Activated CD4-positive, alpha-beta T cell treated with anti-CD3 and anti-CD28 coated beads, Interleukin-10, Interleukin-2, amounts not matched to agents 100 ng/mL and 50 ng/mL, durations not matched to agents 16 hours and 8 hours (primary cell): ENCODE measurements at places on chromosomes 7 and 10.

- DNase-seq = no peak
These were observed 664.0 kb downstream of the XPNPEP1 start for GRCh38 chr10:109259293-109259692.

- DNase-seq = no peak
These were observed 42.3 kb downstream of the SVOPL start for GRCh38 chr7:138658889-138659288.

- DNase-seq = peak; percentile 65
These were observed 81.2 kb upstream of the PPIF start for GRCh38 chr10:79266084-79266483.

GRCh38 chr7:28142650-28143049 is 37.9 kb downstream of the JAZF1 start:
- no peak for DNase-seq

DNA sequence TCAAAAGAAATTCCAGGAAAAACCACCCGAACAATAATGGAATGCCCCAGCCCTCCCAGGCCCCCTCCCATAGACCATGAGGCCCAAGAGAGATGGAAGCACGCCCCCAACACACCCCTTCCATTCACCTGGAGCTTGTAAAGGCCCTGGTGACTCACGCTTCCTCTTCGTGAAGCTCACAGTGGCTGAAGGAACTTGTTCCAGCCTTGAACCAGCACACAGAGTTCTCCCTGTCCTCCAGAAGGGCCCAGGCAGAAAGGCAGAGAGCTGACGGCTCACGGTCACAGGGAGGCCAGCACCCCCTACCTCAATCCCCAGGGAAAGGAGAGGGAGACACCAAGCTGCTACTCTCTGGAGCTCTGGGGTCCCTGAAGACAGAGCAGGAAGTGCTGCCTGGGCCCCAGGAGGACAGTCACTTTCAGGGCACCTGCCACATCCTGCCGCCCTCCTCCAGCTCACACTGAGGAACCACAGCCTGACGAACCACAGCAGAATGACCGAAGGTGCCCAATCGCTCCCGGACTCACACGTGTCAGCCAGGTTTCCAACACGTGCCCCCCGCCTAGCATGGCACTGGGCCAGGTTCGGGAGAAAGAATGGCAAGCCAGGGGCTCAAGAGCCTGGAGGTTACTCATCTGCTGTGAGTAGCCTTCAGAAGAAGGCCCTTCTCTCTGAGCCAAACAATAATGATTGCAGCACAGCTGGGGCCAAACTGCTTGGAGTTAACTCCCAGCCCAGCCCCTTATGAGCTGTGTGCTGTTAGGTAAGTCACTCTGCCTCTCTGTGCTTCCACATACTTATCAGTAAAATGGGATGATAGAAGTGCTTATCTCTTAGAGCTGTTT is 52.8 kb downstream of the DLG5 start:
- peak; percentile 65 for DNase-seq

DNA sequence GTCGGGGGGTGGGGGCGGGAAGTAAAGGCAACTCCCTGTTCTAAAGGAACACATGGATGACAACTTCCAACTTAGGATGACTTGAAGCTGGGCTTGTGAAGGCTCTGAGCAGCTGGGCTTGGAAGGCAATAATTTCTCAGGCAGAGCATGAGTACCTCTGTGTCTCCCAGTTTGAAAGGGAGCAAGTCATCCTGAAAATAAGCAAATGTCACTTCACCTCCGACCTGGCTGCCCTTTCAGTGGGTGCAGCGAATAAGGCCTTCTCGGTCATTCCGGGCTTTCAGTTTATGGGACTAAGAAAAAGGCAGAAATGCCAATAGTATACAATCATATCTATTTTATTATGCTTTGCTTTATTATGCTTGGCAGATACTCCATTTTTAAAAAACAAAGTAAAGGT is 15.3 kb upstream of the ADAMTS14 start:
- DNase-seq = peak; percentile 11

DNA sequence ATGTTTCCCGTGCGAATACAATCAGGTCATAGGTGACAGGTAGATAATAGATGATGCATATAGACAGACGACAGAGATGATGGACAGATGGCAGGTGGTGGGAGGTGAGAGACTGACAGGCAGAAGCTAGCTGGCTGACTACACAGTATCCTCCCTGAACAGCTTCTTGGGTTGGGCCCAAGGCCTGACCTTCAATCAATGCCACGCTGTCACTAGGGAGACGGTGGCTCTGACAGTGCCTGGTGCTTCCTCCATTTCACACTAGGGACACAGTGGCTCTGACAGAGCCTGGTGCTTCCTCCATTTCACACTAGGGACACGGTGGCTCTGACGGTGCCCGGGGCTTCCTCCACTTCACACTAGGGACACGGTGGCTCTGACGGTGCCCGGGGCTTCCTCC is 200.1 kb downstream of the DIP2C start:
- no peak for DNase-seq

DNA sequence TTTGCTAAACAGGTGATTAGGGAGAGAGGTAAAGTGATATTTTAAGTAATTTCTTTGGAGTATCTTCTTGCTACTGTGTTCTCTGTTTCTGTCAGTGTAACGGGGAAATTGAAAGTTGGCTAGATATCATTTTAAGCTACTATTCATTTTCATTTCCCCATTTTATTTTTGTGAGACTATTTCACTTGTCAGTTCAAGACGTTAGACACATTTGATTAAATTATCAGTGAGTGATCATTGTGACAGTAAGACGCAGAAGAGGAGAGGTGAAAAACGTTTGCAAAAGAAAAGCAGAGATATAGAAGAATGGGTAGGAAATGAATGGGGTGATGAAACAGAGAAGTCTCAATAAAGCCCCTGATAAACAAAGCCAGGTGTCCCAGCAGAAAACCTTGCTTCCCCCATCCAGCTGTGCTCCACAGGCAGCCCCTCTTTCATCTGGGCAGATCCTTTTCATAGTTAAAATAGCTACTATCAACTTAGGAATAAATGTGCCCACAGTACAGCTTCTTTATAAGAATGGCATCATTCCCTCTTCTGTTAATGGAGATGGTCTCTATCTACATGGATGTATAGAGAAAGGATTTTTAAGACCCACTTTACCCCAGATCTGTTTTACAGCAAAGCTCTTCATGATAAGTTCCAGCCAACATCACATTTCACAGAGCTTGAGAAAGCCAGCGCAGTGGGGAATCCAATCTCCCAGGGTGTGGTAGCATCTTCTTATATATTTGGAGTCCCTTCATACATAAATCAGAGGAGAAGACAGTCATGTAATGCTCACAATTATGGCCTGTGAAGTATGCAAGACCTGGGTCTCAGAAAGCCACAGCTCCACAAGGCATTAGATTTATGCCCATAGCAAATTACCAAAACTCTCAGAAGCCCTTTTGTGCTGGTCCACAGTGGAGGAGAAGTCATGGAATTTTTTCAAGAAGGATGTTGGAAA is 138.1 kb upstream of the ITGB1 start:
- DNase-seq = no peak

GRCh38 chr10:99232360-99232999 is 3.2 kb downstream of the HPSE2 start:
- peak; percentile 15 for DNase-seq

DNA sequence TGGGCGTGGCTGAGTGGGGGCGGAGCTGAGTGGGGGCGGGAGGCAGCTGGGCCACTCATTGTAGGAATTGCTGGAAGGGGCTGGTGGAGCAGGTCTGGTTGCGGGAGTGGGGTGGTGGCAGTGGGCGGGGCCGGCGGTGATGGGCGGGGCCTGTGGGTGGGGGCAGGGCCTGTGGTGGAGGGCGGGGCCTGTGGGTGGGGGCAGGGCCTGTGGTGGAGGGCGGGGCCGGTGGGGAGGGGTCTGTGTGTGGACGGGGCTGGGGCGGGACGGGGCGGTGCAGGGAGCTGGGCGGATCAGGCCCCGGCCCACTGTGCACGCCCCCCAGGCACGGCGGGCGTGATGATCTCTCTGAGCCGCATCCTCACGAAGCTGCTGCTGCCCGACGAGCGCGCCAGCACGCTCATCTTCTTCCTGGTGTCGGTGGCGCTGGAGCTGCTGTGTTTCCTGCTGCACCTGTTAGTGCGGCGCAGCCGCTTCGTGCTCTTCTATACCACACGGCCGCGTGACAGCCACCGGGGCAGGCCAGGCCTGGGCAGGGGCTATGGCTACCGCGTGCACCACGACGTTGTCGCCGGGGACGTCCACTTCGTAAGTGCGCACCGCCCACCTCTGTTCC is 14.0 kb downstream of the SLC29A4 start:
- DNase-seq = peak; percentile 57
